ENCODE measurements at places on chromosomes 3 and 15.

DNA sequence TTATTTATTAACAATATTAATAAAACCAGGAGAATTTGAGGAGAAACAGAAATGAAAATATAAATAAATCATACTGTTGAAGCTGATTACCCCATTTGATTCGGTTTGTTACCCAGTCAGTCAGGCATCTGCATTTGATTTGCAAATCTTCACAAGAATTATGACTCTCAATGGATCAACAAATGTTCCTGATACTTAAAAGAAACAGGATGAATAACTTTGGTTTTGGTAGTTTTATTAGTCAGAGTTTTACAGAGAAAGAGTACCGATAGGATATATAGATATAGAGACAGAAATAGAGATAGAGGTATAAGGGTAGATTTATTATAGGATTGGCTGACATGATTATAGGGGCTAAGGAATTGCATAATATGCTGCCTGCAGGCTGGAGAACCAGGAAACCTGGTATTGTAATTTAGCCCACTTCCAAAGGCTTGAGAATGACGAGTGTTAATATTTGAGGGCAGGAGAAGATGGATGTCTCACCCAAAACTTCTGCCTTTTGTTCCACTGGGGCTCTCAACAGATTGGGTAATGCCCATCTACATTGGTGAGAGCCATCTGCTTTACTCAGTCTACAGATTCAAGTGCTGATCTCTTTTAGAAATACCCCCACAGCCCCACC lies 241.6 kb upstream of the COL8A1 start:
- no peak for DNase-seq

- DNase-seq, result no peak
These were observed 56.6 kb upstream of the CTDSPL2 start for GRCh38 chr15:44370830-44371229.

GRCh38 chr15:58459045-58459444 lies 27.3 kb downstream of the LIPC start:
- no peak for DNase-seq

GRCh38 chr15:88636050-88636449 lies 2.8 kb upstream of the ISG20 start:
- peak; percentile 21 for DNase-seq

All from iris pigment epithelial cell (primary cell).